ACHN (cell line): ENCODE measurements at places on chromosomes 13 and 19.

DNA sequence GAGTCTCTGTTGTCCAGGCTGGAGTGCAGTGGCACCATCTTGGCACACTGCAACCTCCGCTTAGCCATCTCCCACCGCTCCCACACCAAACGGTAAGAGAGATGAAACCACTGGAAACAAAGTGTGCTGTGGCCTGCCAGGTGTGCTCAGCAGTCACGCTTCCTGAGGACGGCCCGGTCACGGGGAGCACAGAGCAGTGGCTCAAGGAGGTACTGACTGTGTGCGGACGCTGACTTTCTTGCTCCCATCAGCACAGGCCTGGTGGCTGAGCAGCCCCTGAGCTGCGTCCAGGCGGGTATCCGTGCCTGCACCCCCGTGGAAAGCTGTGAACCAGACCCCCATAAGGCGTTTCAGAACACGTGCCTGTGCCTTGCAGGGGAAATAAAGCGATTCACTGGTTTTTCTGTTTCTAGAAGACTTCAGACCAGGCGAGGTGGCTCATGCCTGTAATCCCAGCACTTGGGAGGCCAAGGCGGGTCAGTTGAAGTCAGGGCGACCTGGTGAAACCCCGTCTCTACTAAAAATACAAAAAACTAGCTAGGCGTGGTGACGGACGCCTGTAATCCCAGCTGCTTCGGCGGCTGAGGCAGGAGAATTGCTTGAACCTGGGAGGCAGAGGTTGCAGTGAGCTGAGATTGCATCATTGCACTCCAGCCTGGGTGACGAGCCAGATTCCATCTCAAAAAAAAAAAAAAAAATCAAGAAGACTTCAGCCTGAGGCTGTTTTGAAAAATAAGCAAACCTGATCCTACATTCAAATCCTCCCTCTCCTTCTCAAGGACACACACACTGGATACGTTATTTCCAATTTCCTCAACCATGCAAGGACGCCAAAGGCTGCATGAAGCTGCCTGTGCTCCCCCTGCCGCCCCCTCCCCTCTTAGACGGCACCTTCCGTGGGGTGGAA lies 25.5 kb downstream of the ADPRHL1 start:
- no peak for DNase-seq

DNA sequence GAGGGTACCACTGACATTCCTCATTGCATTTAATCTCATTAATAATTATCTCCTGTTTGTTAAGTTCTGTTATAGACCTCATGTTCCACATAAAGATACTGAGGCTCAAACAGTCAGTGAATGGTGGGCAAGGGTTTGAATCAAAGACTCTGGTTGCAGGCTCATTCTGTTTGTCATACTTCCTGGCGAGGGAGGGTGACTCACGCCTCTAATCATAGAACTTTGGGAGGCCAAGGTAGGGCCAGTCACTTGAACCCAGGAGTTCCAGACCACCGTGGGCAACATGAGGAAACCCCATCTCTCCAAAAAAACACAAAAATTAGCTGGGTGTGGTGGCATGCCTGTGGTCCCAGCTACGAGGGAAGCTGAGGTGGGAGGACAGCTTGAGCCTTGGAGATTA lies 220.7 kb upstream of the MIR17HG start:
- no peak for DNase-seq

DNA sequence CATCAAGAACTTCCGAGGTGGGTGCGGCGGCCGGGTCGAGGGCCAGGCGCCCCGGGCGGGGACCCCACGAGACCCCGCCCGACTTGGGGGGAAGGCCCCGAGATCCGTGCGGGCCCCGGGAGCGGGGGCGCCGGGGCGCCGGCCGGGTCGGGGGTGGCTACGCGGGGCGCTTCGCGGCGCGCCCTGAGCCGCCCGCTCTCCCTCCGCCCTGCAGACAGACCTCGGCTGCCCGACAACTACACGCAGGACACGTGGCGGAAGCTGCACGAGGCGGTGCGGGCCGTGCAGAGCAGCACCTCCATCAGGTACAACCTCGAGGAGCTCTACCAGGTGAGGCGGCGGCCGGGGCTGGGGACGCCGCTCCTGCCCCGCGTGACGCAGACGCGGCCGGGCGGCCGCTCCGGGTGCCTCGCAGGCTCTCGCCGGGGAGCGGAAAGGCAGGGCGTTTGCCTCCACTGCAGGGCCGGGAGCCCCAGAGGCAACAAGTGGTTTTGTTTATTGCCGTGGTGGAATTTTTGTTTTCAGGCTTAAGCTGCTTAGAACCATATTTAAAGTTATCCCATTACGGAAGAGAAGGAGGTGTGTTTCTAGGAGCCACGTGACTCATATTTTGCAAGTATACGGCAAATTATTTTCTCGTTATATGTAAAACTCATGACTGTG lies 477 bp downstream of the CUL4A start:
- peak; percentile 47 for DNase-seq

- no peak for DNase-seq
Measured at GRCh38 chr13:87878706-87879105, 207.5 kb downstream of the SLITRK5 start.

DNA sequence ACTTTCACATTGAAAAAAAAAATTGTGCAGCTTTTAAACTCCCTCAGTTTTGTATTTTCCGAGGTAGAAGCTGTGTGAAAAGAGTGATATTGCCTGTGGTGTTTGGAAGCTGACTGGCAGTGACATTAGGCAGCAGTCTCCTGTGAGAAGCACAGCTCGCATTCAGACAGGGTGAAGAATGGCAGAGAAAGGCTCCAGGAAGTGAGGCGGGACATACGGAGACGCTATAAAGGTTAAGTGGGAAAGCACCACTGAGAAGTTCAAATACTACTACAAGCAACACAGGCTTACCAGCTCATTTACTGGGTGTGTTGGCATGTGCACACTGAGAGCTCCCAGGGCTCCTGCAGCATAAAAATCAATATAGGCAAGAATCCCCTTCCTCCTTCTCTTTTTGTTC lies 88.4 kb downstream of the RXFP2 start:
- DNase-seq, result no peak

- DNase-seq, result no peak
Measured at GRCh38 chr19:14091813-14092462, 1.4 kb upstream of the SAMD1 start.

DNA sequence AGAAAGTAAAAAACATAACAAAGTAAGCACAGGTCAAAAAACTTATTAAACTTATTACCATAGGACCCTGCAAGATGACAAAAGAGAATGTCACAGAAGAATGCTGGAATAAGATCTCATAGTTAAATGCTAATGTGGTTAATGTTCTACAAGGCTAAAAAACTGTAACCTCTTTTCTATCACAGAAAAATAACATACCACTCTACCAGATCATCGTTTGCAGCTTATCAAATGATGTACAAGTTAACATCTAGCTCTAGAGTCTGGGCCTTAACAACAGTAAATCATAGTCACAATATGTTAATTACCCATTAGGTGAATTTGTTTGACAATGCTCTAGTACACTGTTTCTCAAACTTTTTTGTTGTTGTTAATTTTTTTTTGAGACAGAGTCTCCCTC lies 53.0 kb downstream of the NUFIP1 start:
- DNase-seq, result peak; percentile 4

GRCh38 chr13:45521297-45521696 lies 56.6 kb downstream of the COG3 start:
- no peak for DNase-seq

DNA sequence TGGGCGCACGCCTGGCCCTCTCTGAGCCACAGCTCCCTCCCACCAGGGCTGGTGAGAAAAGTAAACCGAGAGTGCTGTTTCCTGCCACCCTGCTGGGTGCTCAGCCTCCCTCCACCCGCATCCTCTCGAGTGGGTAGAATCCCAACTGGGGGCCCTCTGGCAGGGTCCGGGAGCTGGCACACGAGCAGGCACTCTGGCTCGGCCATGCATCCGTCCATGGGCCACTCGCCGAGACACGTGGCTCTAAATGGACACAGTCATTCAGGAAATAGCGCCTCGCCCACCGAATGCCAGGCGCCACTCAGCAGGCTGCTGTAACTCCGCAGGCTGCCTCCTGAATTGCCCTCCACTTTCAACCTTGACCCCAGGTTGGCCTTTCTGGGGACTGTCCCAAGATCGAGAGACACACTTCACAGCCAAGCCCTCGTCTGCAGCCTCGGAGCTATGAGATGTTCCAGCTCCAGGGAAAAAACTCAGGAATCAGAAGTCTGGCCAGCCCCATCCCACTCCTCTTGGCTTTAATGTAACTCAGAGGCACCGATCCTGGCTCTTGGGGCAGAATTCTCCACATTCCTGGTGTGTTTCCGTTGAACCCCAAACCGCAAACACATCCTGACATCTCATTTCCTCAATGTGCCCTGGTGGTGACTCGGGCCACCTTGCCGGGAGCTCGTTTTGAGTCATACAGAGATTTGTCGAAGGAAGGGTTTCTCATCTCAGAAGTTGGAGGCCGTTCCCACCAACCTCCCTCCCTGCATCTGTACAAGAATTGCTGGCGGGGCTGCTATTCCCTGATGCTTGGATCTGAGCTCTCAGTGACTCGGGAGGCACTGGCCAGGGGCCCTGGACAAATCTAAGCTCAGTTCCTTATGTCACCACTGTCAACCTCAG lies 14.1 kb downstream of the KLF2 start:
- peak; percentile 95 for DNase-seq

DNA sequence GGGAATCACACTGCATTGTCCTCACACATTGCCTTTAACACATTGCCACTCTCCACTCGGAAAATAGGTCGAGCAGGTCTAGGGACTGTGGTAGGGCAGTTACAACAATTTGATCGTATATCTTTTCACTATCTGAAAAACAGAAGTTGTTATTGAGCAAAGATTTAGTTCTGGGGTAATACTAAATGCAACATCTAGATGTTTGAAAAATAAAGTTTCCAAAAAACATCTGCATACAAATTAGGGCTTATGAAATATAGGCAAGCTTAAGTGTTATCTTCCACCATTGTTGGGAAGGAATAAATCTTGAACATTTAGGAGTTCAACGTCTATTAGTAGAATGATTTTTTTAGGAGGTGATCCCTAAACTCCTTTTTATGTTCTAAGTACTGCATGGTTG lies 768 bp upstream of the HS6ST3 start:
- no peak for DNase-seq

DNA sequence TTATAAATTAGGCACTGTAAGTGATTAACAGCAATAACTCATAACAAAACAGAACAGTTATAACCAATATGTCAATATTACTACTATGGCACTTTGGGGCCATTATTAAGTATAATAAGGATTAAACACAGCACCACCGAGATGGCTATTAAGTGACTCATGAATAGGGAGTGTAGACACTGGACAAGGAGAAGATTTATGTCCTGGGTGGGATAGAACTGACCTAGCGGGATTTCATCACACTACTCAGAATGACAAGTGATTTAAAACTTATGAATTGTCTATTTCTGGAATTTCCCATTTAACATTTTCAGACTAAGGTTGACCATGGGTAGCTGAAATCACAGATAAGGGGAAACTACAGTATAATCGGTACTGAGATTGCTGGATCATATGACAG lies 79.0 kb upstream of the SLC7A1 start:
- no peak for DNase-seq

GRCh38 chr19:30355586-30355985 lies 16.6 kb upstream of the ZNF536 start:
- no peak for DNase-seq
